ENCODE measurements at places on chromosomes 5 and 9. TPM values are rescaled to one million over a fixed set of nuclear protein-coding genes. Genes with fewer than 3 reads are reported as not detected.

TAS2R1 gene
- total RNA-seq, result not detected

DNA sequence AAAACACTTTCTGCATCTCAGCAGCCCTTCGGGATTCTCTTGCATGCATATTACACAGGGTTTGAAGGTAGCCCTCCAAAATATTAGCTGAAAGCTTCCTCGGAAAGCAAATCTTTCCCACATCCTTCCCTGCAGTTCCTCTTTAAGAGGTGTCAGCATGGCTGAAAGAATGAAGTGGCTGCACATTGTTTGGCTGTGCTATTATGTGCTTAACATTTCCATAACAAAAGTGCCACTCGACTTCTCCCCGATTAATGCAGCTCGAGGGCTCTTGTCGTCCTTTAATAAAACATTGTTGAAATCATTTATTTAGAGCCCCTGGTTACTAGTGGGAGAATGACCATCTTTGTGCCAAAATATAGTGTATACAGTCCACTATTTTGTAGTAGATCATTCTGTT lies 6.5 kb downstream of the GAS1 start:
- DNase-seq, result no peak

DNA sequence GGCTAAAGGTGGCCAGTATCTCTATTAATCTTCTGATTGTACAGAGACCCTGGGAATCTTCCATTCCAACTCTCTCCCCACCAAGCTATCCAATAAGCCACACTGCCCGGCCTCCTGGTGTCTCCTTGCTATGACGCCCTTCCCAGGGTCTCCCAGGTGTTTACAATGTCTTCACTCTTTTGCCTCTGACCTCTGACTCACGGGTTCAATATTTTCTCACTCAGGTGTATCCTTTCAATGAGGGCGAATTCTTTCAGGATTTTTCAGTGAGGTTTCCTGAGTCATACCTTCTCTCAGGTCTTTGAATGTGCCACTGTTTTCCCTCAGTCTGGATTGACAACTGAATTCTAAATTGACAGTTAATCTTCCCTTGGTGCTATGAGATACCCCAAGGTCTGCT lies 53.7 kb upstream of the IRX4 start:
- peak; percentile 23 for DNase-seq

DNA sequence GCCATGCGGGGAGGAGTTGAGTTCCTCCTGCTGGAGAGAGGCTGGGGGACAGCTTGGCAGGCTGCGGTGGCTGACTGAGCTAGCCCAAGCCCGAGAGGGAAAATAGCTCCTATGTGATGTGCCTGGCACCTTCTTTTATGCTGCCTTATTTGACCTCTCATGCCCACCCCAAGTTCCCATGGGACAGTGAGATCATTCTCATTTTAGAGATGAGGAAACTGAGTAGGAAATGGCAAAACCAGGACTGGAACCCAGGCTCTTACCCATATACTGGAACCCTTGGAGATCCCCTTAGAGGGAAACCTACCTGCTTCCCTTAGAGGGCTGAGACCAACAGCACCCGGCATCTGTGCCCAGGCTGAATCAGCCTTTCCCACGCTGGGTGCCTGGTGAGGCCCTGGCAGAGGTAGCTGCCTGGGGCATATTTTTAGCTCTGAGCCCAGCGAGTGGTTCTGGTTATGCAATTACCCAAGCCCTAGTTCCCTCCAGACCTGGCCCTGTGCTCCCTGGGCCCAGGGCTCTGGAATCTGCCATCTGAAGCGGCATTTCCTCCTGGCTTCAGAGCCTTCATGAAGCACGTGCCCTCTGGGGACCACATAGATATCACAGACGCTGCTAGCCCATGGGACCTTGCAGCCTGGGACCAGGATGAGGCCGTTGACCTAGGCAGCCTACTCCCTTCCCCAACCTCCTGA lies 23.6 kb downstream of the COL27A1 start:
- DNase-seq, result no peak

DNA sequence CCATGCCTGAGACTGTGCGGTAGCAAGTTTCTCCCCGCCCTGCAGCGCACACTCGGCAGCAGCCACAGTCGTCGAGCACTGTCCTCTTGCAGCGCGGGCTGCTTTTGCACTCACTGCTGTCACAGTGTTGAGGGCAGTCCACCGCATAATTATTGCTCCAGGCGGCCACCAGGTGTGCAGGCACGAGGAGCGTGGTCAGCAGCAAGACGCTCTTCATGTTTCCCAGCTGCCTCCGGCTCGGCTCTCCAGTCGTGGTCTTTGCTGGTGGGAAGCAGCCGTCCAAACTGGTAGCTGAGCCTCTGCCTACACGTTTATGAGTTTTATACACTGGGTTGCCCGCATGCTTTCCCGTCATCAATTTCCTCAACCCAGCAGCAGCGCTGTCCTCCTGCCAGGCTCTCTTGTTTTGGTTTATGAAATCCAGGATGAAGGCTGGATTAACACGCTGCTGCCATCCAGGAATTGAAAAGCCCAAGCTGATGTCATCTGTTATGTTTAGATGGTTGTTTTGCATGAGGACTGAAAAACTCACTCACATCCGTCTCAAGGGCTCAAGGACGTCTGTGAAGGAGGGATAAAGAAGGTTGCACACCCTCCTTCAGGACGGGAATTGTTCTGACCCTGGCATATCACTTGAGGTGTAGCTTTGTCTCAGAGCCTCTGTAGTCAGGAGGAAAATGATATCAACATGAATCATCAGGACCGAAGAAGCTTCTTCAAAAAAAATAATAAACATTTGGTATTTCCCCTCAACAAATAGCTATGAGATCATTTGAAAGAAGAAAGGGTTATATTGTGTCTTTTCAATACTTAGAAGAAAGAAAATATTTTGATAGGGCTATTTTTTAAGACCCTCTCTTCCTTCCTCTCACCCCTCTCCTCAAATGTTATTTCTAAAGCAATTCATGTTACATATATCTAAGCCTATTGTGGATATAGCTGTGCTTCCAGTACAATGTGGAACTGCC lies at the start of gene ESM1:
Gene ESM1, minus strand, starts transcription at position 293 of the 968 bp plus-strand sequence. Its CDS starts 76 bp downstream, at position 217.
- no peak for DNase-seq

Data from H9 (cell line).